ENCODE measurements at places on chromosomes 5 and 9.
A peak's percentile ranks its signal among the peaks of the same experiment; 100 is the strongest.

DNA sequence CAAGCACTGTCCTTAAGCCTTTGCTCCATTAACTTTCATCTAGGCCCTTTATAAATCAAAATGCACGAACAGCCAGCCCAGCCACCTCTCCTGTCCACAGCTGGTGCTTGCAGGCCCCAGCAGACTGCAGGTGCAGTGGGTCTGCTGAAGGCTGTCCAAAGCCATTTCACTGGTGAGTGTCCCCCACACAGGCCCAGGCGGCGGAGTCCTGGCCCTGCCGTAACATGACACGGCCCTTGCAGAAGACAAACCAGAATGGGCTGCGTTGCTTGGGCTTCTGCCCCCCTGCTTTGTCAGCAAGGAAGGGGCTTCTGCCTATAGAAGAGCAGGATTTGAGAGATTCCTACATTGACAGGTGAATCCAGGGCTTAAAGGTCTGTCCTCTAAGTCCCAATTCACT, 188.6 kb downstream of the NR3C1 start:
- DNase-seq, result no peak

GRCh38 chr5:133406208-133406976, 205.9 kb downstream of the FSTL4 start:
- no peak for DNase-seq

DNA sequence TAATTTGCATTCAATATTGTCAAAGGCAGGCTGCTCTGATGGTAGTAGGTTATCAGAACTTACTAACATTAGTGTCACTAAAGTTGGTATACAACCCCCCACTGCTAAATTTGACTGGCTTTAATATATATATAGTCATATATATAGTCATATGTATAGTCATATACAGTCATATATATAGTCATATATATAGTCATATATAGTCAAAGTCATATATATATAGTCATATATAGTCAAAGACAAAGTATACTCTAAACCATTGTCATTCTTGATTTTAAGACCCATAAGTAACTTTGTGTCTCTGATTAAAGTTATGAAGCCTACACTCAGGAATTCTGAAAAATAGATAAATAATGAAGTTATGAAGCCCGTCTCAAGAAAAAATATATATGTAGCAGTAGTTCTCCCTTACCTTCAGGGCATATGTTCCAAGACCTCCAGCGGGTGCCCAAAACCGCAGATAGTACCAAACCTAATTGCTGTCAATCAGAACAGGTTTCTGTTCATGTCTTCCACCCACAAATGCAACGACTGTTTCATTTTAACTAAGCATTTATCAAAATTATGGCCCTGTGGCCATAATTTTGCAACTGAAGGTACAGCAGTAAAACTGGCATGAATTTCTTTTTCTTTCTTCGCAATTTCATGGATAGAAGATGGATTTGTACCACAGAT, 40.1 kb downstream of the TRPM6 start:
- DNase-seq, result no peak

- DNase-seq, result no peak
These were observed 77.0 kb downstream of the DCP2 start for GRCh38 chr5:113053511-113053995.

GRCh38 chr5:141734501-141735229, 52.6 kb upstream of the ARAP3 start:
- DNase-seq, result peak; percentile 38

DNA sequence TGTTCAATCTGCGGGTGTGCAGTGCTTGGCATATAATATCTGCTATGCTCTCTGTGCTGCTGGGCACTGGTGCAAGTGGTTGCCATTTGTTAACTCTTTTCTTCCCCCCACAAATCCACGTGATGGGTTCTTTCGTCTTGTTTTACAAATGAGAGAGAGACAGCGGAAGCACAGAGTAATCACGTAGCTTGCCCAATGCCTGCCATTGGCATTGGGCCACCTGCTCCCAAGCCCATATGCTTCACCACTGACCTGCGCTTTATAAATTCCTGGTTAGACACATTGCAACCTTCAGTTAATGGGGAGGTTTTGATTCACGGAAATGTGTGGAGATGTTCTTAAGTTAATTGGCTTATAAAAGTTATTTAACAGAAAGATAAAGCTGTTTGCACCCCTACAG, 194.8 kb upstream of the ADAMTS16 start:
- no peak for DNase-seq

DNA sequence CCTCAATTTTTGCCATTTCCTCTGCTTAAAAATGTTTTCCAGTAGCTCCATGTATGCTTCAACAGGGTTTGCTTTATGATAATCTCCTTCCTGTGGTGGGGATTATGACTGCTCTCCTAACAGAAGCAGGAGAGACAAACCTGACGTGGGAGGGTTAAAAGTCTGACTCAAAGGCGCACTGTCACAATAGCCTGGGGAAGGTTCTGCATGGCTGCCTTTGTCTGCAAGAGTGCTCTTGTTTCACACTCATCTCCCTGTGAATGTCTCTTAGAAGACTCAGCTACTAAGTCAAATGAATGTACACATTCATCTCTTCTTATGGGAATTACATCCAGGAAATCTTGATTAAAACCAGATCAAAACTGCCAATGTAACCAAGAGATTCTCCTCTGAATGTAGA, 90.9 kb upstream of the MTAP start:
- DNase-seq, result no peak

GRCh38 chr9:21153336-21154017, 11.8 kb upstream of the IFNW1 start:
- no peak for DNase-seq

GRCh38 chr9:99870126-99870525, 36.3 kb upstream of the STX17 start:
- DNase-seq, result no peak

GRCh38 chr5:88676637-88677375, 206.2 kb downstream of the MEF2C start:
- no peak for DNase-seq

- no peak for DNase-seq
These were observed 52.4 kb downstream of the AHRR start for GRCh38 chr5:373710-374602.

- DNase-seq, result no peak
These were observed 58.8 kb downstream of the SYK start for GRCh38 chr9:90860382-90860781.

Data from germinal center (tissue), 1 donor.